ENCODE measurements at places on chromosomes 2 and 18. TPM values are rescaled to one million over a fixed set of nuclear protein-coding genes. Genes with fewer than 3 reads are reported as not detected.

LRRC30 gene
- total RNA-seq = not detected

DNA sequence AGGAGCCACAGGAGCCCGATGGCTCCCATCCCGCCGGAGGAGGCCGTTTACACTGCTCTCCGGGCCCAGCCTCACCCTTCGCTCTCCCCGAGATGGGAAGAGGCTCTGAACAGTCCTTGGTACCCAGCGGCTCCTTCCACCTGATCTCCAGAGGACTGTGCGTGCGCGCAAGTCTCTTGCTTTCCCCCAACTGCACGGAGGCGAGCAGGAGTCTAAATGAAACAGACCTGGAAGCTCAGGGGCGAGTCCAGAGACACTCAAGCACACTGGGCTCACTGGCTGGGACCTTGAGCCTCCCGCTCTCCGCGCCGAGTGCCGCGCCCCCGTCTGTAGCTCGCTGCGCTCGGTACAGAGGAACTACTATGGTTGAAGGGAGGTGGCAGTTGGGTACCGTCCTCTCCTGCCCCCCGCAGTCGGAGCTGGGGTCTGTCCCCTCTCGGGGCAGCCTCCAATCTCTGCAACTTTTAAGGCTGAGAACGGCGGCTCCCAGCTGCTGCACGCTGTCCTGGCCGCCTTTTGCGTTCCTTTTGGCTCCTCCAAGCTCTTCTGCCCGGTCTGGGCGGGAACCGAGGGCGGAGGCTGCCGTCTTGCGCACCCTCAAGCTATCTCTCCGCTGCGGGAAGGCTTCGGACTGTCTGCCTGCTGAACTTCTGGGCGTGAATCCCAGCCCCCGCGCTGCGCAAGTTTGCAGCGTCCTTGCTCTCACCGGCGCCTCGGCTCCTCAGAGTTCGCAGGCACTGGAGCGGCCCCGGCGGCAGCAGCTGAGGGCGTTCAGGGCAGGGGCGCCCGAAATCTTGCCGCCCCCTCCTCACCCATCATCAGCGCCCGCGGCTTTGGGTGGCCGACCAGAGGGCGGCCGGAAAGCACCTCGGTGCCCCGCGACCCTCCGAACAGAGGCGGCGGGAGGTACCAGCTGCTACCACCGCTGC is 491 bp downstream of the ALK start:
- no peak for DNase-seq

DNA sequence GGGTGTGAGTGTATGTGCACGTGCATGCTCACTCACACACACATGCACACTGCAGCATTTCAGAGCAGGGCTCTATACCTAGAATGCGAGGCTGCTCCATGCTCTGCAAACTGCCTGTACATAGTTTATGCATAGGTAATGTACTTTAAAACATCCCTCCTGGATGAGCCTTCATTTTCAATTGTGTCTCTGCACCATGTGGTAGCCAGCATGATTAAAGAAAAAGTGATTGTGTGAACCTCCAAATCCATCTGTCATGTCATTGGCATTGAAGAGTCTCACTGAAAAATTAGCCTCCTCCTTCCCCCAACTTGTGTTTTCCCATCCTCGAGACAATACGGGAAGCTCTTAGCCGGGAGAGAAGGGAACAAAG is 120.9 kb upstream of the SPATS2L start:
- DNase-seq = no peak

DNA sequence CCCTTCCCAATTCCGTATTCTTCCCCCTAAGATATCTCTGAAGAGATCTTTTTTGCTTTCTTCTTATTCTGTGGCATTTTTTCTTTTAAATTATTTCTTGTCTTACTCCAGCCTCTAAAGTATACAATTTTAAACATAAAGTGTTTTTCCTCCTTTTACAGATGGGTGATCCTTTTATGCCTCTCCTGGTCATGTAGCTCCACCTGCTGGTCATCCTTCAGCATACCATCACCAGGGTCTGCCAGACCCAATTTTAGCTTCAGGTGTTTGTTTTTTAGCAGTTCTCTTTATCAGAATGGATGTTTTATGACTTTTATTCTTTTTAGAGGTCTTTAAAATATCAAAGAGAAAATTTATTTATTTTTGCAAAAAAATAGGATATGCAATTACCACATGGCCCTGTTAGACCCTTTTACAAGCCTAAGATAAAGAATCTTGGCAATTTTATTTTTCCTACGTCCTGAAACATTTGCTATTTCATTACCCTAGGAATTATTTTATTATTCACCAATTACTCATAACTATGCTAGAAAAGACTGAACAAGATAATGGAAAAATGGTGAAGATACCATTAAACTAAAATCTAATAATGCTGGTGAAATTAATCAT is 55.5 kb downstream of the PIGN start:
- no peak for DNase-seq

DNA sequence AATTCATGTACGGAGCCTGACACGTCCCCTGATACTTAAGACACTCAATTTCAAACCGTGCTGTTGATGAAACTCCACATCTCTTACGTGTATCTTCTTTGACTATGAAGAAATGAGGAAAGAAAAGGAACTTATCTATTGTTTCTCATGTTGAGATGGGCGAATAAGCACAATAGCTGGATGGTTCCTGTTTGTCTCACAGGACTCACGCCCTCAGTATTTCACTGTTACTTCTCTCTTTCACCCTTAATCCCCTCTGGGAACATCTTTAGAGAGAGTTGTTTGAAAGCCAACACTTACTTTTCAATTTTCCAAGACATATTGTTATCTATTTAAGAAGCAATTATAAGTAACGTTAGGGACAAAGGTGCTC is 99.8 kb downstream of the COPS8 start:
- no peak for DNase-seq

Measured in right atrium auricular region (tissue), 2 donors.